ENCODE measurements at places on chromosomes 11 and 22.

DNA sequence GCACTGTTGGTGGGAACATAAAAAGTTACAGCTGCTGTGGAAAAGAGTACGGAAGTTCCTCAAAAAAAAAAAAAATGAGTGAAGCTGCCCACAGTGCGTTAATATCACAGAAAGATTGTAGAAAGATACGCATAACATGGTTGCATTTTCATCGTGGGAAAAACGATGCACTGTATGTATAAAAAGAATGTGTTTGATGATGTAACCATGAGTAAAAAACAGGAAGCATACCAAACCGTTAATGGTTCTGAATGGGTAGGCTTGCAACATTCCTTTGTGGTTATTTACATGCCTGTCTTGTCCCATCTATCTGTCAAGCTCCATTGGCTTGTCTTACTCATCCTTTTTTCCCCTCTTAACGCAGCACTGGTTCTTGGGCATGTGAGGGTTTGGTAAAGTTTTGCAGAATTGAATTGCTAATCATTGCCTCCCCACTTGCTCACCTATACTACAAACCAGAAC is 33.8 kb upstream of the DKK3 start:
- no peak for DNase-seq

DNA sequence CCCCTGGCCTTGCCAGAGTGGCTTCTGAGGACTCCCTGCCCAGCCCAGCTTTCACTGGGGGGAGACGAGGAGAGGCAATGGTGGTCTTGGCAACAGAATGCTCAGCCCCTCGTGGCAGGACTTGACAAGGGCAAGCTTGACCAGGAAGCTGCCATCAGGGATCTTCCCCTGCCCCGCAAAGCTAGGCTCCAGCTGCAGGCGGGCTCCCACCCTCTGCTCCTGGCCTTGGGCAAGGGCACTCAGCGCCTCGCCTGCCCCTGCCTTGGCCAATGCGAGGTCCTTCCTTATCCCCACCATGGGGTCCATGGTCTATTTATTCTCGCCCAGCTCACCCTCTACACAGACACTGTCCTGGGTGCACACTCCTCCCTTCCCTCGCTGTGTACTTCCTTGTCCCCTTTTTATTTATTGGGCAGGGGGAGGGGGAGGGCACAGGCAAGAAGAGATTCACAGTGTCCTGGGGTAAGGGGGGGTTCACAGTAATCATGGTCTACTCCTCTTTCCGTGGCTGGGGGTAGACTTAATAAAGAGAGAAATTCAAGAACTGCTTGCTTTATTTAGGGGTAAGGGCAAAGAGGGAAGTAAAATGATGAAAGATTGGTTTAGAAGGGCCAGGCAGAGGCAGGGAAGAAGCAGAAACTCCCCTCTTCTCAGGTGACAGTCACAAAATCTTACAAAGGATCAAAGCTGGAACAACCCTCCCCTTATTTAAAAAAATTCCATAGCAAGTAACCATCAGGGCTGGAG is 1.6 kb downstream of the GPHA2 start:
- DNase-seq: no peak

GRCh38 chr11:115298300-115299012 is 205.8 kb downstream of the CADM1 start:
- DNase-seq: no peak

DNA sequence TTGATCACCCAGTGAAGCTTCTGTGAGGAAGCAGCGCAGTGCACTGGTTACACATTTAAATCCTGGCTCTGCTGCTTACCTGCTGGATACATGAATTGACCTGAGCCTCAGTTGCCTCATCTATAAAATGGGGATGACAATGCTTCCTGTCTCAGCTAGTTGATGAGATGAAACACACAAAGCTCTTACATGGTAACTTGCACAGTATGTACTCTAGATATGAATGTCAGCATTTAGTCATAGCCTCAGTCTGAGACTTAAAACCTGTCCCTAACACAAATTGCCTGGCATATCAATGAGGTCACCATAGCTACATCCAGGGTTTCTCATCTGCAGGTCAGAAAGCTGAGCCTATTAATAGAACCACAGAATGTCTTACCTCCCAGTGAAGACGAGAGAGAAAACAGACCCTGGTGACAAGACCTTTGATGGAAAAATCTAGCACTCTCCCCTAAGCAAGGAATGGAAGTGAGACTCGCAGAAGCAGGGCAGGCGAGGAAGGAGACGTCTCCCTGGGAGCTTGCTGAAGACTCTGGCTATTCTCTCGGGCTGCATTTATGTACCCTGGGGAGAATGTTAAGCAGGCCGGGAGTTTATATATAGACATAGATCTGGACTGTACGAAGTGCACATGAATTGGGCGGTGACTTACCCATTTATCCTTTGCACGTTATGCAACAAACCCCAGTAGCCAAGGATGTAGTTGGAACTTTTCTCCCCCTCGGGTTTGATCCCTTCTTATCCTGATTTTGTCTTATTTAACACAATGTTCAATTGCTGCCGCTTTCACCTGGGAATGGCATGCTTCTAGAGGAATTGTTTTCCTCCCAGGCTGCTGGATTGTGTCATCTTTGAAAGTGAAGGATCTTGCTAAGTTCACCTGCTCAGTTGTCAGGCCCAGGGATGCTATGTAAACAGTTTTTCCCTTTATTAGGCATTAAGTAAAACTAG is 18.0 kb downstream of the SDHAF2 start:
- DNase-seq: no peak

DNA sequence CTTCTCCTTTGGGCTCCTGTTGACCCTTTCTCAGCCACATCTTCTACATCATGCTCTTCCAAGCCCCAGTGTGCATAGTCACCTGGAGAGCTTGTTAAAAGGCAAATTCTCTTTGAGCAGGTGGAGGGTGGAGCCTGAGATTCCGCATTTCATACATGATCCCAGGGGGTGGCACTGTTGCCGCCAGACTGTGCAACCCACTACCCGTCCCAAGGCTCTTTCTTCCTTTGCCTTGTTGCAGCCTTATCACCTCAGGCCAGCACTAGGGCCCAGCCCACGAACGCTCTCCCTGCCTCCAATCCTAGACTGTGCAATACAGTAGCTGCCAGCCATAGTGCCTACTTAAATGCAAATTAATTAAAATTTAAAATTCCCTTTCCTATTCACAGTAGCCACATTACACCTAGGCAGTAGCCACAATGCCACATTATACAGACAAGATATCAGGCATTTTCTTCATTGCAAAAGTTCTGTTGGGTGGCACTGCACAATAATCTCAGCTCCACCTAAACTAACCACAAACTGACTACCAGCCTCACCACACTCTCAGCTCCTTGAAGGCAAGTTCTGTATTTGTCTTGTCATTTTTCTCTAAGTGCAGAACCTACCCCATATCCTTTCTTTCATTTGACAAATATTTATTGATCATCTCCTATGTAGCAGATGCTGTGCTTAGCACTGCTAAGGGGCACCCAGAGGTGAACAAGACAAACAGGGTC is 4.6 kb upstream of the KCNJ5 start:
- no peak for DNase-seq

Data from activated naive CD4-positive, alpha-beta T cell treated with anti-CD3 and anti-CD28 coated beads, Interleukin-2, amount 50 U/mL, for 72 hours (primary cell).